Natural killer cell (primary cell): ENCODE measurements at places on chromosomes 1 and 21.

GRCh38 chr1:187714470-187714869 is 885.7 kb downstream of the PLA2G4A start:
- no peak for DNase-seq

DNA sequence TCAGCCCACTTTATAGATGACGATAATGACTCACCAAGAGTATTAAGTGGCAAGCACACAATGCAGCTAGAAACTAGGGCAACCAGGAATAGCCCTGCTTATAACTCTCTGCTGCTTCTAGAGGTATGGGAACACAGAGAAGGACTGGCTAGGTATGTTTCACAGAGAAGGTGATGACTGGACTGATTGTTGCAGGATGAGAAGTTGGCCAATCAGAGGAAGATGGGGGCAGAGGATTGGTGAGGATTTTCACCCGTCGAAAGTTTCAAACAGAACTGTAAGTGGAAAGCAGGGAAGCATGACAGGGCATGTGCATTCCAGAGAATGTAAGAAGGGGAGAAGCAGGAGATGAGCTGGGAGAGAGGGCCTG is 222.4 kb upstream of the JUN start:
- DNase-seq, result no peak

DNA sequence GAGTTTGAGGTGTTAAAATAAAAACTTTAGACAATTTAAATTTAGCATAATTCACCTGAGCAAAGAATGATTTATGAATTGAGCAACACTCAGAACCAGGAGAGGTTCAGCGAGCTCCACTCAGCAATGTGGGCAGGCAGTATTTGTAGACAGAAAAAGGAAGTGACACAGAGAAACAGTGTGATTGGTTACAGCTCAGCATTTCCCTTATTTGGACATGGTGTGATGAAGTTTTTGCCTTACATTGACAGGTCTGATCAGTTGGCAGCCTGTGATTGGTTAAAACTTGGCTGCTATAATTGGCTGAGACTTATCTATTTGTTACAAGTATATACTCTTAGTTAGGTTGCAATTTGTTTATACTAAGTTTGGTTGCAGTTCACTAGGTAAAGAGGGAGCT is 621.2 kb upstream of the PRMT6 start:
- DNase-seq, result no peak

DNA sequence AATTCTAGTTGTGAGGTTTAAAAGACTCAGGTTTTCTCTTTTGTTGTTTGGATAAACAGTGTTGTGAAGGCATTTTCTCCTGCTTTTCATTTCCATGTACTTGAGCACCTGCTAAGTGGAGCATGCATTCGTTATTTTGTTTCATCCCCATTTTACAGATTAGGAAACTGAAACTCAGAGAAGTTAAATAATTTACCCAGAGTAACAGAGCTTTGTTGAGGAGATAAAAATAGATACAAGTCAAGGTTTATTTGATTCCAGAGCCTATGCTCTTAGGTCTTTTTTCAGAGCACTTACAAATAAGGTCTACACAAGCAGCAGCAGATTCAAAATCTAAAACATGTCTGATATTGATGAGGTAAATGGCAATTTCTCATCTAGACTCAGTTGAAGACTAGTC is 254.7 kb upstream of the PTBP2 start:
- no peak for DNase-seq

DNA sequence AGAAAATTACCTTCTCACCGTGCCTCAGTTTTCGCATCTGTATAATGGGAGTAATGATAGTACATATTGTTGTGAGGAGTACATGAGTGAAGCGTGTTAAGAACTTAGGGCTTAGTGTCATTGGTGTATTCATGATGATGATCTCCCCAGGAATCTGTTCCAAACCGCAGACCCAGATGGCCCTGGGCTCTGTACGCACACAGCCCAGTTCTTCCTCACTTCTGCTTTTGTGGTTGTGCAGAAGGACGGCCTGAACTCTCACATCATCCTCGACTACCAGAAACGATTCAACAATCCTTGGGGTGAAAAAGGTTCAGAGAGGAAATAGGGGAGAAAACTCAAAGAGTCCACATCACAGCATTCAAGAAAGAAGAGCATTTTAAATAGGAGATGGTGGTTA is 323.0 kb downstream of the CAMTA1 start:
- no peak for DNase-seq
